ENCODE measurements at places on chromosomes 7 and 10. TPM values are rescaled to one million over a fixed set of nuclear protein-coding genes. Genes with fewer than 3 reads are reported as not detected.
A peak's percentile ranks its signal among the peaks of the same experiment; 100 is the strongest.

DNA sequence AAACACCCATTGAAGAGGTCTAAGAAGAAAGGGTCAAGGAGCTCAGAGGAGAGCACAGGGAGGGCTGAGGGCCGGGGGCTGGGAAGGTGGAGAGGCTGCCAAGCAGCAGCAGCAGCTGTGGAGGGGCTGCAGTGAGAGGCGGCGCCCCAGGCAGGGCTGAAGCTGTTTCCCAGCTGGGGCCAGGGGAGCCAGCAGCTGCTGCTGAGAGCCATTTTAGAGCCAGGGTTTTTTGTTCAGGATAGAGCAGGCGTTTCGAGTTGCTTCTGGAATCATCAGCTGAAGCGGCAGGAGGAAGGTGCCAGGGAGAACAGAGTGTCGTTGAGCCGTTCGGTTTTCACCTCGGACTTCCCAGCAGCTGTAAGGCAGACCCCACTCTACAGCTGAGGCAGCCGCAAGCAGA is 62.7 kb downstream of the LANCL2 start:
- DNase-seq, result no peak

- no peak for DNase-seq
Observed at GRCh38 chr7:95601316-95601715, 5.0 kb upstream of the PDK4 start.

Gene PRSS37
- not detected for polyA plus RNA-seq

DNA sequence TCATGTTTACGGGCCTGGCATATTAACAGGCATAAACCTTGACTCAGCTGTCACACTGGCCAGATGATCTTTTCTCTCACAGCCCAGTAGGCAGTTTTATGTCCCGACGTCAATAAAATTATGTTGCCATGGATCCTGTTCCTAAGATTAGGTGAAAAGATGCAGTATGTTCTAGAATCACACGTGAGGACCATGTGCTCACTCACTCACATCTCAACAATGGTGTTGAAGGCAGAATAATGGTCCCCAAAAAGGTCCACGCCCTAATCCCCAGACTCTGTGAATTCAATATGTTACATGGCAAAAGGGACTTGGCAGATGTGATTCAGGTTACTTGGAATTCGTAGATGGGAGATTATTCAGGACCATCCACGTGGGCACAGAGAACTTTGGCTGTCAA is 3.5 kb downstream of the DOCK1 start:
- no peak for DNase-seq

DNA sequence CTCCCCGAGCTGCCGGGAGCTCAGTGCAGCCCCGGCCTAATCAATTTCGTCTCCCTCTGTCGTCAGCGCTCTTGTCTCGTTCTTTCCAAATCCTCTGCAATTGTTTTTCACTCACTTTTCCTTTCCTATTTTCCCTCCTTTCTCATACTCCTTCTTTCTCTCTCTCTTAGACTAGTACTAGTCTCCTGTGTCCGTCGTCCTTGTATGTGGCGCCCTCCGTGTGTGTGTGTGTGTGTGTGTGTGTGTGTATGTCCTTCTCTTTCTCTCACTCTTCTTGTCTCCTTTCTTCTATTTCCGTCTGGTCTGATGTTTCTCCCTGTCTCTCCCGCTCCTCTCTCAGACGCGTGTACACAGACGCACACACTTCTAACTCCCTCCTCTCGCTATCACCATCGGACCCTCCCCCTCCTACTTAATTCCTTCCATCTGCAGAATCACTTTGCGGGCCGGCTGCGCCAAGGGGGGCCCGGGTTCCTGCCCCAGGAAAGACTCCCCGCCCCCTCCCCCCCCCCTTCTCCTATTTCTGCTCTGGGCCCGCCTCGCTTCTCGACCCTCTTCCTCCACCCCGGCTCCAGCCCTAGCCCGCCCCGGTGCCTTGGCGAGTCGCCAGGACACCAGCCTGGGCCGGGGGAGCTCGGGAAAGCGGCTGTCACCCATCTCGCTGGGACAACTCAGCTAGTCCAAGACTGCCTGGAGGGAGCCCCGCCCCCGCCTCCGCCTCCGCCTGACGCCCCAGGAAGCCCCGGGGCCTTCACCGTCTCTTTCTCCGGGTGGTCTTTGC is 743 bp upstream of the ZCCHC24 start:
- peak; percentile 43 for DNase-seq

- DNase-seq, result no peak
Observed at GRCh38 chr7:46568420-46569132, 647.5 kb upstream of the IGFBP3 start.

DNA sequence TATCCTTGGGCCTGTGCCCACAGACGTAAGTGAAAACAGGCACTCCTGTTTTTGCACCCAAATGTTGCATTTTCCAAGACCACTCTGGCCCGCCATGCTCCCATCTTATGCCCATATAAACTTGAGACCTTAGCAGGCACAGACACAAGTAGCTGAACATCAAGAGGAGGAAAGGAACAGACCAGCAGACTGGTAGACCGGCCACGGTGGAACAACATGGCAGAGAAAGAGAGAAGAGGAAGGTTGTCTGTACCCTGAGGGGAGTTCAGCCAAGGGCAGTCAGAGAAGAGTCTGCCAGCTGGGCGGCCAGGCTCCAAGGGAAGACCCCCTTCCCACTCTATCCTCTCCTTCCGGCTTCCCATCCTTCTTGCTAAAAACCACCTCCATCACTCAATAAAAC is 85.3 kb downstream of the GPR37 start:
- DNase-seq, result no peak

Data from CD4-positive, CD25-positive, alpha-beta regulatory T cell (primary cell).